GM12891 (cell line): ENCODE measurements at places on chromosomes 13 and 19.
A peak's percentile ranks its signal among the peaks of the same experiment; 100 is the strongest.

DNA sequence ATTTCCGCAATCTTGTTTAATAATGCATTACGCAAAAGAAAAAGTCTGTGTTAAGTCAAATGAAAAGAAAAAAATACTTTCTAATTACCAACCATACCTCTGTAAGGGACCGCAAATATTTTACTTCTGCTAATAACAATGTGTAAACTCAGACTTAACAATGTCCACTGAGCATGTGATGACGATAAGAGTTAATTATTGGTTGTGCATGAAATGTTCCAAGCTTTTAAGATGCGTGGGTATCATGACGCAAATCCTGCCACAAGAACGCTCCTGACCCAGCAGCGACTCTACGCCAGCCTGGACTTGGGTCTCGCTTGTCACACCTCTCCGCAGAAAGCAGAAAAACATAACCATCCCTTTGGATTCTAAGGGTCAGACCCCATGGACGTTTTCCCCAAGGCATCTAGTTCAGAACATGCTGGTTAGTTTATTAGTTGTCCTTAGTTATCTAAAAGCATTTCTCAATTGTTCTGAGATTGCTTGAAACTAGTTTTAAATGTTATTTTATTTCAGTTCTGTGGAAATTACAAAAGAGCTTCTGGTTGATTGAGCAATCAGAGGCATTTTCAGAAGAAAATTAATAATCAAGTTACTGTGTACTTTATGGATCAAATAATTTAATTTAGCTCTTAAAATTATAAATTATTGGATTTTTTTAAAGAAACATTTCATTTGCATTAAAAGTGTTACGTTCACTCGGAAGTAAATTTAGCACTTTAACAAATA, 779.9 kb upstream of the ARGLU1 start:
- no peak for DNase-seq

DNA sequence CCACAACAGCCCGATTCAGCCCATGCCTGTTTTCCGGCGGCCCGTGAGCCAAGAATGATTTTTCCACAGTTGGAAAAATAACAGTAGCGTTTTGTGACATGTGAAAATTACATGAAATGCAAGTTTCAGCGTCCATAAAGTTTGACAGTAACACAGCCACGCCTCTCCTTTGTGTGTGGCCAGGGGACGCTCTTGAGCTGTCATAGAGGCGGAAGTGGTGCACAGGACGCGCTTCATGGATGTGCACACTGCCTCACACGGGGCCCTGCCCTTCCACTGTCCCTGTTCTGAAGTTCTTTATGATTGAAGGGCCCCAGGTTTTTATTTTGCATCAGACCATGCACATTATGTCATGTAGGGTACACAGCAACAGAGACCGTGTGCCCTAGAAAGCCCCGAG, 12.4 kb upstream of the ELAVL1 start:
- peak; percentile 72 for DNase-seq

GRCh38 chr19:37583340-37583739, 11.3 kb downstream of the ZNF571 start:
- DNase-seq: no peak

DNA sequence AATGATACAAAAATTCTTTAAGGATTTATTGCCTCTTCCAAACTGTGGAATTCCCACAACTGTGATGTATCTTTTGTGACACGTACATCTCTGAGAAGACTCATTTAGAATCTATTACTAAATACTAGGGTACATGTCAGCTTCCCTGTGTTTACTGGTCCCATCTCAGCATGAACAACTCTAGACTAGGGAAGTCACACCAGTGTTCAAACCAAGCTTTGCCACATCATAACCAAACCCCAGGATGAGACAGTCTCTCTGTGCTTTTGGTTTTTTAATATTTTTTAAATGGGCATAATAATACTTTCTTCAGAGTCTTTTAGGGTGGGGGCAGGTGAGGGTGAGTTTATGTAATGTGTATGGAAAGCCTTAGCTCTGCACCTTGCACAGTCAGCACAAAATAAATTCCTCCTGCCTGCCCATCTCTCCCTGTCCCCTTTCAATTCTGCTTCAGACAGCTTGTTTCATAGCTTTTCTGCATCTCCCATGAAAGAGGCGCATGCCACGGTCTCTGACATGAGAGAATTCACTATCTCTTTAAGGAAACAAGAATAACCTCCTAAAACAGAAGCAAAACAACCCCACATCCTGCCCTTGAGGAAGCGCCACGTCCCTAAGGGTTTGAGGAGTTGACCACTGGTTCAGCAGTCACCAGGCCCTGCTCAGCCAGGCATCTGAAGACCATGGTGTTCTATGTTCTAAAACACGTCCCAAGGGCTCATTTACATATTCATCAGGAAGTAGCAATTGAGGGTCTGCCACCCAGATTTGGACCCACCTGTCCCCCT, 174.5 kb downstream of the USP12 start:
- DNase-seq: no peak

GRCh38 chr19:51001515-51001914, at the start of gene KLK8:
Gene KLK8 (minus strand): TSS chr19:51001604. CDS start chr19:51001167, 437 bp downstream.
- DNase-seq: no peak
